ENCODE measurements at places on chromosomes 1 and 21.

- no peak for DNase-seq
These were observed 15.4 kb upstream of the OTUD3 start for GRCh38 chr1:19866758-19867157.

GRCh38 chr21:29152916-29153315 is 22.5 kb downstream of the MAP3K7CL start:
- DNase-seq = no peak

DNA sequence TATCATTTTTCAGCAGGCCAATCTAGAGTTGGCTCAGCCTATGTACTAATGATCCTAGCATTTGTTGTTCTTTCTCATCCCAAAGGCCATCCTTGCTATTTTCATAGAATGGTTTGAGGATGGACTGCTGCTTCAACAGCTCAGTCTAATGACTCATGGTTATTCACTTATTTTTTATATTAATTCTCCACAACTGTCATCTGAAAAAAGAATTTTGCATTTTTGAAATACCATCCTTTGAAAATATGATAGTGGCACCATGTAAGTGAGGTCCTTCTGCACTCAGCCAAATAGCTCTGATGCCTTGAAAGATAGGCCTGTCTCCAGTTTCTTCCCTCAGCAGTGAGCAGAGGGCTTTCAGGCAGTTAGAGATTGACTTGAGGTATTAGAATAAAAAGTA is 377.5 kb downstream of the LMO4 start:
- DNase-seq = no peak

GRCh38 chr1:113012149-113012548 is 56.2 kb upstream of the SLC16A1 start:
- DNase-seq = no peak

DNA sequence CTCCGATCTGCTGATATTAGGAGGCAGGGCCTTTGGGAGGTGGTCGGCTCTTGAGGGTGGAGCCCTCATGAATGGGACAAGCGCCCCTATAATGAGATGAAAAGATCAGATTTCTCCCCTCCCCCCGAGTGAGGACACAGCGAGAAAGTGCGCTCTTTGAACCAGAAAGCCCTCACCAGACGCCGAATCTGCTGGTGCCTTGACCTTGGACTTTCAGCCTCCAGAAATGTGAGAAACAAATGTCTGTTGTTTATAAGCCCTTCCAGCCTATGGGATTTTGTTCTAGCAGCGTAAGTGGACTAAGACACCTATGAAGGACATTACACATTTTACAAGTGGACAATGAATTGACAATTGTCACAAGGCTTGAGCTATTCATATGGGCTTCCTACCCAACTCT is 80.2 kb downstream of the RIPK4 start:
- no peak for DNase-seq

DNA sequence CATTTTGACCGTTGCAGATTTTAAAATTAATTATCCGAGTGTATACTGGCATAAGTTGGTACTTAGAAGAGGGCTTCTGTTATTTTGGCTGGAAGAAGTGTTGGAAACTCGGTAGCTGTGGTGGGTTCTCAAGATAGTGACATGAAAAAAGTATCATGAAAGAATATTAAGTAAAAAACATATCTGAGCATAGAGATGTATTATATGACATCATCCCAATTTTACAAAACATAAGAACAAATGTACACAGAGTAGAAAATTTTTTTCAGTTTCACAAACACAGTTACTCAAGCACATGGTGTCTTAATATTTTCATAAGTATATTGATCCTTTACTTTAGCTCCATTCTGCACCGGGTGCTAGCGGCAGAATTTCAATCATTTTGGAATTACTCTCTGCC is 684 bp downstream of the IFI16 start:
- DNase-seq = no peak

DNA sequence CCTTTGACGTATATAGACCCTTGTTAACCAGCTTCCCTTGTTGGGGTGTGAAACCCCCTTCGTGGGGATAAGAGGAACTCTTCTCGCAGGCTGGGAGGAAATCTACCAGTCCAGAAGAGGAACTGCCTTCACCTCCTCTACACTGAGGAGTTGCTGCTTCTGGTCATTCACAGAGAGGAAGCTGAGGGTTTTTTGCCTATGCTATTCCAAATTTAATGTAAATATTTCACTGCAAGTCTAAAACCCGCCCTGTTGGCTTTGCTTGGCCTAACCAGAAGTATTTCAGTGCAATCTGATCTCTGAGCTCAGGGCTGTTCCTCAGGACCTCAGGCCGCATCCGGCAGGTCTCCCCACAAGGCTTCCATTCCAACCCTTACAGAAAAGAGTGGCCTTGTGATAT is 150.1 kb downstream of the HIVEP3 start:
- no peak for DNase-seq

GRCh38 chr1:65002156-65002507 is 35.8 kb upstream of the JAK1 start:
- no peak for DNase-seq

GRCh38 chr1:36420836-36421317 is 23.2 kb upstream of the LSM10 start:
- DNase-seq = peak; percentile 46

GRCh38 chr1:218369688-218370511 is 24.8 kb downstream of the TGFB2 start:
- no peak for DNase-seq

DNA sequence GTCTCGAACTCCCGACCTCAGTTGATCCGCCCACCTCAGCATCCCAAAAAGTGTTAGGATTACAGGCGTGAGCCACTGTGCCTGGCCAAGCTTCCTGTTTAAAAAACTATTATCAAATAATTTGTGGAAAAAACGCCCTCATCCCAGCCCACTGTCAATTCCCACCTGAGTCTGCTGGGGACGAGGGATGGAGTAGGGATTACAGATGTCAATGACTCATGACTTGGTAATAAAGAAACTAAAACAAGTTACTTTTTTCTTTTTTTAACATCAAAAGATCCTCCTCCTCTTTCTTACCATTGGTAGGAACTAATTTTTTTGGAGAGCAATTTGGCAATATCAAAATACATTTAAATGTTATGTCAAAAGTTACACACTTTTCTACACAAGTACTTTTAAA is 9.7 kb downstream of the CNN3 start:
- no peak for DNase-seq

- DNase-seq = no peak
These were observed 1.1 kb upstream of the DIO1 start for GRCh38 chr1:53892911-53893310.

GRCh38 chr1:170929412-170929834 is 5.9 kb upstream of the MROH9 start:
- DNase-seq = peak; percentile 35

GRCh38 chr1:36176106-36176949 is 20.4 kb downstream of the MAP7D1 start:
- DNase-seq = no peak

DNA sequence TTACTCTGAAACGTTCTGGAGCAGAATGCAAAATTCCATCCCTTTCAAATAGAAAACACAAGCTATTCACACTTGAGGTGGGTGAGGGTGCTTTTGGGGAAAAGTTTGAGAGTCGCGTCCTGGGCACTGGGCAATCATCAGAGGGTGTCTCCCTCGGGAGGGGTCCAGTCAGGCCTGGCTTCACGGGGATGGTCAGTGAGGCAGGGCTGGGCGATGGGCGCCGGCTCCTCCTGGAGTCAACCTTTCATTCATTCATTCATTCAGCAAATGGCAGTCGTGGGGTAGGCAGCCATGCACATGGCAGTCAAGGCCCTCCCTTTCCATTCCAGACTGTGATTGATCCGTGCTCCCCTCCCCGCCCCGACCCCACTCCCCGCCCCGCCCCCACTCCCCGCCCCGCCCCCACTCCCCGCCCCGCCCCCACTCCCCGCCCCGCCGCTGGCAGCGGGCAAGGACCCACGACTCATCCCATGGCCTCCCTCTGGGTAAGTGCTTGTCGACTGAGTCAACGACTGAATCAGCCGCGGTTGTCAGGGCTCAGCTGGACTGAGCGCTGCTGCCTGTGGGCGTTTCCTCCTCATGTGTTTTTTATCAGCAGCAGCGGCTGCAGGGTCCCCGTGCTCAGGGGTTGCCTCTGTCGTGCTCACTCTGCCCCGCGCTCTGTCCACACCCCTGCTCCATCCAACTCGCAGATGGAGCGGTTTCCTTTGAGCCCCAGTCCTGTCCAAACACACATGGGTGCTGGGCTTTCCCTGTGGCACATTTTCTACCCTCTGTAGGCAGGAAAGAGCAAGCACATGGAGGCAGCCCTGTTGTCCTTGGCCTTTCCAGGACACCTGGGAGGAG is 12.5 kb upstream of the SPSB1 start:
- DNase-seq = peak; percentile 82

DNA sequence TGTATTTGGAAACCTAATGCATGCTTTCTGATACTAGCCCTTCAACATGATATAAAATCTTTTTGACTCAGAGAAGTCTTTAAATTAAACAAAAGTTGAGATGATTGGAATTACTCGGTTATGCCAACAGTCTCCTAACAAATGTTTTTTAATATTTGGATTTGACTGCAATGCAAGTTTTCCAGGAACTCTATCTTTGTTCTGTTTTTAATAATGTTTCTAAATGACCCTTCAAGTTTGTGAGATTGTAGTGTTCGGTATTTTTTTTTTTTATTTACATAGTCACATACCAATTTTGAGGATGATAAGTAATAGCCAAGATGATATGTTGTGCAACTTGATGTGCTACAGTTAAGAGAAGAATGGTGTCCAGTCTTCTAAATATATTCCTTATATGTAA is 258.0 kb downstream of the FMN2 start:
- no peak for DNase-seq

DNA sequence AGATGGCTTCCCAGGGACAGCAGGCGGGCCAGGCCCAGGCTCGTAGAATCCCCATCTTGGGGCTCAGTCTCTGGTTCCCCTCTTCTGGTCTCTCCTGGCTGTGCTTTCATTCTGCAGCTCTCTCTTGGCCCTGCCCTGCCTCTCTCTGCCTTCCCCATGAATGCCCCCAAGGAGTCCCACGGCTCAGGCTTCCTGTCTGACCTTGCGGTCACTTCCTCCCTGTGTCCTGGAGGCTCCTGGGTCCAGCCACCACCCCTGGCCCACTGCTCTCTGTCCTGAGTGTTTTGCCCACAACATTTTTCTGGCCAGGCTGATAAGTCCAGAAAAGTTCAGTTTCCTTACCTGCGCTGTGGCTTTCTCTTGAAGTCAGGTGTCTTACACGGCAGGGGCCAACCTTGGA is 29.1 kb downstream of the PIGP start:
- DNase-seq = no peak

- DNase-seq = no peak
These were observed 18.2 kb upstream of the QSOX1 start for GRCh38 chr1:180136331-180136967.

DNA sequence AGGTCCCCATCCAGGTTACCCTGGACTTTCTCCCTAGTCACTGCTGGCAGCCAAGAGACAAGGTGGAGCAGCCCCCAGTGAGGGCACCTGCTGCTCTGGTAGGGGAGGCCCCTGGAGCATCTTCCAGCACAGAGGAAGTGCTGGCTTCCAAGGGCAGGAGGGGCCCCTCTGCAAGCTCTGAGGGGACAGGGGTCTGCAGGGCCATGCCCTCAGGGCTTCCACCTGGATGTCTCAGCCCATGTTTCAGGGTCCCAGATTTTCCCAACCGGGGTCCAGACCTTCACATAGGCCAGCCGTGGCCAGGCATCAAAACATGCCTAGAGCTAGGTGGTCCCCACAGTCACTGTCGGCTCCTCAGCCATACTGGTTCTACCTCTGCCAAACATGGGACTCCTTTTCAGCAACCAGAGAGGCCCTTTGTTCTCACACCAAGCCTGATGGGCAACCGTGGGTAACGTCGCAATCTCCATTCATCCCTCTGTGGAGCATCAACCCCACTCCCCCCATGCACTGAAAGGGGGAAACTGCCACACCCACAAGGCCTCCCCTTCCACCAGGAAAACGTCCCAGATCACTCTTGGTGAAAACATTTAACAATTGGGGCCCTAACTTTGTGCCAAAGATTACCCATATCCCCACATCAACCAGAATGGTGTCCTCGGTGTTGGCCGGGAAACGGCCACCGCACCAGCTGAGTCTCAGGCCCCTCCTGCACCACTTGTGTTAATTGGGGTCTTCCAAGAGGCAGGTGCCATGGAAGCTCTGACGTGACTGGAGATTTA is 1.9 kb upstream of the COL6A2 start:
- DNase-seq = no peak

DNA sequence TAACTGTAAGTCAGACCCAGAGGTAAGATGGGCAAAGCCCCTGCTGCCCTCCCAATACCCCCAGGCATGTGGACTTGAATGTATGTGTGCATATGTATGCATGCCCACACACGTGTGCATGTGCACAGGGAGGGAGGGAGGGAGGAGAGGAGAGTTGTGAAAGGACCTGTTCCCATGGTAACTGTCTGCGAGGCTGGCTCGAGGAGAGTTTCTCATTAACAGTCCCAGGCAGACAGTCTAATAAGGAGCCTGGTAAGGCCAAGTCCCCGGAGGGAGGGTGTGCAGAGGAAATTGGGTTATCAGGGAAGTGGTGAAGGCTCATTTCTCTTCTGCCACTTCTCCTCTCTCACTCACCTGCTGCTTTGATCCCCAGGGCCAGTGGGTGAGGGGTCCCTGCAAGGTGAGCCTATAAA is 74.9 kb downstream of the NFASC start:
- no peak for DNase-seq

DNA sequence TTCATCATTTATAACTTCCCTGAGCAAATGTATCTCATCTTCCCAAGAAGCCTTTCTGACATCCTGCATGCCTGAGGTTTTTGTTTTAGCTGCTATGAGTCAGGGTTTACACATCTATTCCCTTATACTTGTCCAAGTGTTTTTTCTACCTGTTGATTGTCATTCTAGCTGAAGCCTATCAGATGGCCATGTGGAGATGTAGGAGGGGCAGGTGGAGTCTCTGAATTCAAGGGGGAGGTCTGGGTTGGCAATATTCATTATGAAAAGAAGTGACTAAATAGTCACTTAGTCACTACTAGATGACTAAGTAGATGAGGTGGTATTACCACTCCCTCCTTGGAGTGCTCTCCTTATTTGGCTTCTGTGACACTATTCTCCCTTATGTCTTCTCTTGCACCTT is 52.4 kb downstream of the XCL1 start:
- DNase-seq = no peak

GRCh38 chr1:29687601-29688244 is 451.4 kb downstream of the PTPRU start:
- no peak for DNase-seq

GRCh38 chr1:92910081-92910480 is 51.2 kb downstream of the DIPK1A start:
- no peak for DNase-seq

DNA sequence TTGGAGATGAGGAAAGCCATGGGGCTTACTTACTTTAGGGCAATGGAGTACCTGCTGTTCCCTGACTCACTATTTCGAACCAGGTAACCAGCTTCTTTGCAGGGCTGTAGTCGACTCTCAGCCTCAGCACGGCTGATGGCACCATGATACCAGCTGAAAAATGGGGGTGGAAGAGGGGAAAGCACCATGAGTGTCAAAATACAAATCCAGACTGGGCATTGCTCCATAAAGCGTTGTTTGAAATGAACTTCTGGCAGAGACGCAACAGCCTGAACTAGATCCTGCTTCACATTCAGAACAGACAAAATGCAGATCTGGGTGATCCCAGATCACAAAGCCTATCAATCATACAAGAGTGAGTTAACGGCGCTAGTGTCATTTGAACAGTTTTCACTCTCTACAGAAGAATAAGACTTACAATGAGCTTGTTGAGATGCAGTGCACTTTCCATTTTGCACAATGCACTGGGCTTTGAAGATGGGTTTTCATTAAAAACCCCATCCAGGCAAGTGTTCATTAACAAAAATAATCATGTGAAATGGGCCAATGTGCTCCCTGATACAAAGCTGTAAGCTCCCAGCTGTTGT is 16.0 kb upstream of the TDRD10 start:
- DNase-seq = no peak

All from AG09309 (cell line).